A172 (cell line): ENCODE measurements at places on chromosomes 11 and 22. TPM values are rescaled to one million over a fixed set of nuclear protein-coding genes. Genes with fewer than 3 reads are reported as not detected.
A peak's percentile ranks its signal among the peaks of the same experiment; 100 is the strongest.

GRCh38 chr11:114291381-114291780 is 4.8 kb upstream of the NNMT start:
- peak; percentile 81 for DNase-seq

- DNase-seq, result peak; percentile 98
These were observed 13.1 kb downstream of the EEF1G start for GRCh38 chr11:62560566-62561103.

DNA sequence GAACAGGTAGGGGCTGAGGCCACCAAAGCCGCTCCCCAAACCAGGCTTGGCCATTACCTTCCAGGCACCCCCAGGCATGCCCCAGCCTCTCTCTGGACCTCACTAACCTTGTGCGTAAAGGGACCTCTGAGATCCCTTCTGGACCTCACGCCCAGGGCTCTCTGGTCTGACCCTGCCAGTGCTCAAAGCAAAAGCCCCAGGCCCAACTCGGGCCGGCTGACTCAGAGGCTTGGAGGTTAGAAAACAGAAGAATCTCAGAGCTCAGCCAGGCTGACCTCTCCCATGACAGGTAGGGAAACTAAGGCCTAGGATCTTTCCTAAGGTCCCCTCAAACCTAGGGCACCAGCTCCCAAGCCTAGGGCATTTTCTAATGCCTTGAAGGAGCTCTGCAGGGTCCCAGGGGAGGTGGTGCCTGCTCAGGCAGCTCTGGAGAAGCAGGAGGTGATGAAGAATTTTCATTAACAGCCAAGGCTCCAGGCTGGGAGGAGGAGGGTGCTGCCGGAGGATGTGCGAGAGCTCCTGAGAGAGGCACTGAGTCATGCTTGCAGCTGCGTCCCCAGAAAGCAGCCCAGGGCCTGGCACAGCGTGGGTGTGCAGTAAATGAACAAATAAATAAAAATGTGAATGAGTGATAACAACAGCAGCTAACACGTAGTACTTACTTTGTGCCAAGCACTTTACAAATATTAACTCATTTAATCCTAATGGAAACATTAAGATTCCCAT is 25.6 kb downstream of the ARRB1 start:
- DNase-seq, result peak; percentile 89

DNA sequence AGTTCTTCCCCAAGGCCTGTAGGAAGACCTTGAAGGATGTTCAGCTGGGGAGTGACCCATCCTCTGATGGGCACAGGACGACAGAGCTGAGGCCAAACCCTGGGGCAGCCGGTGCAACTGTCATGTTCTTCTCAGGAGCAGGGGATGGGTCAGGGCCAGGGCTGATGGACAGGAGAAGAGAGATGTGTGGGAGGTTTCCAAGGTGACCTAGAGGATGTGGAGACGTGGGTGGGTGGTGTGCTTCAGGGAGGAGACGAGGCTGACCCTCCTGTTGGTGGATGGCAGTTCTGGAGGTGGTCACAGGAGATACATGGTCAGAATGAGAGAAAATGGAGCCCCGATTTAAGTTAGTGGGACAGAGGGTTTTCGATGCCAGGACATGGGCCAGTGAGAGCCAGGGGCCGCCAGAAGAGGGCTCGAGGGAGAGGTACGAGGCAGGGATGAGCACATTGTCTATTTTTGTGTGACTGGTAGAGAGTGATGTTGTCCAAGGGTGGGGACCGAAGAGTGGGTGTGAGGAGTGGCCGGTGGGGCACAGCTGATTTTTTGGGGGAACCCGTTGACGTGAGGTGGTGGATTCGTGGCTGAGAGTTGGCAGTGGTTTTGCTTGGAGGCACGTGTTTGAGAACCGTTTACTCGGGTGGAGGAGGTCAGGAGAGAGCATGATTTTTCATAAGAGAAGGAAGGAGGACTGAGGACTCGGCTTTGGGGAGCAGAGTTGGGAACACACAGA is 14.6 kb downstream of the TBC1D22A start:
- no peak for DNase-seq

- DNase-seq, result no peak
These were observed 101.5 kb downstream of the TRAF6 start for GRCh38 chr11:36408498-36409136.

DNA sequence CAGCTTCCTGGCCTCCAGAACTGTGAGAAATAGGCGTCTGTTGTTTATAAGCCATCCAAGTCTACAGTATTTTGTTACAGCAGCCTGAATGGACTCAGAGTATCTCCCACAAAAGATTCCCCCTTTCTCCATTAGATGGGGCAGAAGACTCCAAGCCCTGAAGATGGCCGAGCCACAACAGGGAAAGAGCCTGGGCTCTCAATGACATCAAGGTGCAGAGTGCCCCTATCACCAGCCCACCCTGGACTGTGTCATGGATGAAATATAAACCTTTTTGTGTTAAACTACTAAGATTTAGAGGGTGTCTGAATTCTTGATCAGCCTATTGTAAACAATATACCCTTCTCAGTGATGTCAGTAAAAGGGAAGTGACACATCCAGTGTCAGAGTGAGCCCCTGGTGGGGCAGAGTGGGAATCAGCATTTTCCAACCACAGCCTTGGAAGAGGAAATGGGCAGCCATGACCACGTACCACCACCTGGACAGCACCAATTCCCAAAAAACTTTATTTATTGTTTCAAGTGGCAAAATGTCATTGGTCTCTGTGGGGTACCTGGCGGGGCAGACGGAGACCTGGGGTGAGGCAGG is 25.5 kb downstream of the TNKS1BP1 start:
- no peak for DNase-seq

DNA sequence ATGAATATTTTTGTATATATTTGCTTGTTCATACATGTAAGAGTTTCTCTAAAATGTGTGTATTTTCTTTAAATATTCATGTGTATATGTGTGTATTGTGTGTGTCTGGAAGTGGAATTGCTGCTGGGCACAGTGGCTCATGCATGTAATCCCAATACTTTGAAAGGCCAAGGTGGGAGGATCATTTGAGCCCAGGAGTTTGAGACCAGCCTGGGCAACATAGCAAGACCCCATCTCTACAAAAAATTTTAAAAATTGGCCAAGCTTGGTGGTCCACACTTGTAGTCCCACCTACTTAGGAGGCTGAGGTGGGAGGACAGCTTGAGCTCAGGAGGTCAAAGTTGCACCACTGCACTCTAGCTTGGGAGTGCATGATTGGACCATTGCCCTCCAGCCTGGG is 4.7 kb upstream of the LGR4 start:
- DNase-seq, result no peak

DNA sequence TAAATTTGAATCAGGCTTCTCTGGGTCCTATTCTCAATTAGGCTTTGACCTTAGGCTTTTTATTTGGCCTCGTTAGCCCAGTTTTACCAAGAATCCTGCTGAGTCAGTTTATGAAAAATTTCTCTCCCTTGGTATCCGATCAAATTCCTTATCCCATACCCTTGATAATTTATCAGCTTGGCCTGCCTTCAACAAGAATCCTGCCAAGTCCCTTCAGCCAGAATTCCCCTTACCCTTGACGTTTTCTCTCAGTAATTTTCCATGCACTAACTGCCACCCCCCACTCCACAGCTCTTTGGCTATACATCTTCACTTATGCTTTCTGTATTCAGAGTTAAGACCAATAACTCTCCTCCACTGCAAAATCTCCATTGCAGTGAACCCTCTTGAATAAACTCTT is 811.0 kb upstream of the CCDC90B start:
- DNase-seq, result no peak

DNA sequence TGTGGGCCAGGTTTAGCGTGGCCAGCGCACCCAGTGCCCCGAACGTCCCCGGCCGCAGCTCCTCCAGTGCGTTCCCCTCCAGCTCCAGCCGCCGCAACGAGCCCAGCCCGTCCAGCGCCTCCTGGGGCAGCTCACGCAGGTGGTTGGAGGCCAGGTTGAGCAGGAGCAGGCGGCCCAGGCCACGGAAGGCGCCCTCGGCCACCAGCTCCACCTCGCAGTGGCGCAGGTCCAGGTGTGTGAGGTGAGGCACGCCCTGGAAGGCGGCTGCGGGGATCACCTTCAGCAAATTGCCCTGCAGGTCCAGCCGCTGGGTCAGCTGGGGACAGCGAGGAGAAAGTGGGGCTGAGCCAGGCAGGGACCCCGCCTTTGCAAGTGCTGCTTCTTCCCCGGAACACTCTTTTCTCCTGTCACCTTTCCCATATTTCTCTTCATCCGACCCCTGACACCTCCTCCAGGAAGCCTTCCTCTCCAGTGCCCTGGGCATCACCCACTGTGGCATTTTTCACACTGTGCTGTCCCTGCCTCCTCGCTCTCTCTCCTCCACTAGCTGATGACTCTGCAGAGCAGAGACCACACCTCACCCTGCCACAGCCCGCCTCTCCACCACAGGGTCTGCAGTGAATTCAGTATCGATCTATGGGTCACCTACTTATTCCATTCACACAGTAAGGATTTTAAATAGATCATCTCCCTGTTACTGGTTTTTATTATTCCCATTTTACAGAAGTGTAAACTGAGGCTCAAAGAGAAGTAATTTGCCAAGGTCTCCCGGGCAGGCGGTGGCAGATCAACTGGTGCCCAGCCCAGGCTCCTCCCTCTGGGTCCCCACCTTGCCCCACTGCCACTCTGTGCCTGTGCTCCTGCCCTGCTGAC is 1.9 kb downstream of the CHADL start:
- DNase-seq, result no peak

GRCh38 chr11:109552376-109552775 is 130.4 kb downstream of the C11orf87 start:
- DNase-seq, result no peak

DNA sequence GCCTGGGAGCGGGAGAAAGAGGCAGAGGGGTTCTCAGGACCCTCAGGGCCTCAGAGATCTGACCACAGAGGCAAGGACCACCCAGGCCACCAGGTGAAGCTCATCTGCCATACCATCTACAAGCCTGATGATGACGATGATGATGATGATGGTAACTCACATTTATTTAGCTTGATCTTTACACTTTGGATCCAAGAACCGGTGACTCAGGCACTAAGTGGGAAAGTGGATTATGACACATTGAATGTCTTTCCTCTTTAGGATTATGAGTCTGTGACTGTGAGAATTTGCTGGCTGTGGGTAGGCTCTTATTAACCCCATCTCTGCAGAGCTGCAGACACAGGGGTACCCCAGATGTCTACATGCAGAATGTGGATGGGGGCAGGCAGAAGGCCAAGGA is 110.3 kb downstream of the DSCAML1 start:
- peak; percentile 5 for DNase-seq

GRCh38 chr11:73439002-73439843 is 63.0 kb downstream of the RELT start:
- DNase-seq, result no peak

GRCh38 chr11:83292709-83293456 is 6.7 kb upstream of the CCDC90B start:
- DNase-seq, result peak; percentile 75

DNA sequence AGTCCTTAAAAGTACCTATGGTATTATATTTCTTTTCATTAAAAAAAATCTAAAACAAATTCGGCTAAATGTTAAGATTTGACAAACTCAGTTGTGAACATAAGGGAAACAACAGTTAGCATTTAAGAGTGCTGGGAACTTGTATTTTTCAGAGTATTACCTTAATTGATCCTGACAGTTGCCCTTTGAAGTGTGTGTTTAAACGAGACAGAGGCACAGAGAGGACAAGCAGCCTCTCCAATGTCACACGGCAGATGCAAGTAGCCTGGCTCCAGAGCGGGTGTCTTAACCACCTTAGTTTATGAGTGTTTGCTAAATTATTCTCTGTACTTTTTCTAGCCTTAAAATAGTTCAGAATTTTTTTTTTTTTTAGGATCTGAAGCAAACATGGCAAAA is 80.9 kb downstream of the TIMP3 start:
- DNase-seq, result no peak

DNA sequence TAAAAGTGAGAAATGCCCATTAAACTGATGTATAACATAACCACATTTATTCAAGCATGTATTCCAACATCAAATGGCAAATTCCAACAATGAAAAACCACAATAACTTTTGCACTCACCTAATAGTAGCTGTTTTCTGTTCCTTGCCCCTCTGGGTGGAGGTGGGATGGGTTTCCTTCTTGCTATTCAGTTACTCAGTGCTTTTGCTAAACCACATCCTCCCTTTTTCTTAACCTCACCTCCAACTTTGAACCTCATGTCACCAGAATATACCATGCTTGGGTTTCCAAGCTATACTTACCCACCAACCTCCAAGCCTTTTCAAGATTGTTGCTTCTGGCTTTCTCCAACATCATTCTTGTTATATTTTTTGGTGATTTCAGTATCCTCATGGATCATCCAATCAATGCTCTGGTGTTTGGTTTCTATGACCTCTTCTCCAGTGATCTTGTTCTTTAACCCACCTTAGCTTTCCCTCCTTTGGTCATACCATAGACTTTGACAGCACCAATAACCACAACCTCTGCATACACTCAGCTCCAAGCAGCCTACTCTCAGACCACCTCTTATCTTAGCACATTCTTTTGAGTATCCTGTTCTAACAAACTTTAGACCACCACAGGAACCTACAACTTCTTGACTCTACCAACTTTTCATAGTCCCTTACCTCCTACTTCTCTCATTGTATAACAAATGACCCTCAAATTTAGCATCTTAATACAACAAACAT is 3.2 kb upstream of the CCDC15 start:
- DNase-seq, result no peak

GRCh38 chr22:42270176-42270509 is 310 bp downstream of the TCF20 start:
- DNase-seq, result no peak

DNA sequence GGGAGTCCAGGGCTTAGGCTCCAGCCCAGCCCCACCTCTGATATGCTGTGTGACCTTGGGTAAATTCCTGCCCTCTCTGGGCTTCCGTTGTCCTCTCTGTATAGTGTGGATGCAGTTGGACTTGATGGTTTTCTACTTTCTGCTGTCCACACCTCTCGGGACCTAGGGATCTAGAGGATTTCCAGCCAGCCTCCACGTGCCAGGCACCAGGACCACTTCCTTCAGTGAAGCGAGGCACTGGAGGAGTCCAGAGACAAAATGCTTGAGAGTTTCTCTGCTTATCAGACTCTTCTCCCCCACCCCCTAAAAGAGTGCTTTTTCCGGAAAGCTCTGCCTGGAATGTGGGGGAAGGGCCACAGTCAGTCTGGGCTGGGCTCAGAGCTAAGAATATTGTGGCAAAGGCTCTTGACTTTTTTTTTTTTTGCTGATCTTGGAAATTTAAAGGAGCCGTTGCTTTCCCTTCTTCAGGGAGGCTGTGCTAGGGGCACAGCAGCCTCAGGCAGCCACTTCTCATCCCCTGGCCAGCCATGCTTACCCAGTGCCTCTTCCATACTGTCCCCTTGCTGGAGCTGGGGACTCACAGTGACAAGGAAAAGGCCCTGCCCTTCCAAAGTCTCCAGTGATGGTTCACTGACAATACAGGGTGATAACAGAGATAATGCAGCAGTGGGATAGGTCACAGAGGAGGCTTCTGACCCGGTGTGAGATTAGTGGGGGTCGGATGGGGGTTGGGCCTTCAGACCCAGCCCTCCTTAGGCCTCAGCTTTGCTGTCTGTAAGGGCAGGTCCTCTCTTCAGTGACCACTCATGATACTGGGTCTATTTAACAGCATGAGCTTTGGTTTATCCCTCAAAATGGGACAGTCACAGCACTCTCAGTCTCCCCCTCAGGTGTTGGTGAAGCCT is 2.9 kb upstream of the SERPINH1 start:
- DNase-seq, result no peak

NOX4 gene
- total RNA-seq, result not detected in 2 replicates

EFEMP2 gene
- 48.5 and 56.8 TPM in 2 replicates for total RNA-seq

IL18 gene
- 32.4 and 68.3 TPM in 2 replicates for total RNA-seq

JHY gene
- total RNA-seq, result 0.64 and 1.6 TPM in 2 replicates

OR5B21 gene
- total RNA-seq, result not detected in 2 replicates

ART1 gene
- not detected in 2 replicates for total RNA-seq

PLET1 gene
- total RNA-seq, result not detected in 2 replicates

HEPHL1 gene
- total RNA-seq, result not detected in 2 replicates
